GM19239 (cell line): ENCODE measurements at places on chromosomes 16 and 17.

- no peak for DNase-seq
Observed at GRCh38 chr17:3976675-3977171, 12.5 kb upstream of the ATP2A3 start.

GRCh38 chr17:49217651-49218413 is 7.3 kb downstream of the ABI3 start:
- DNase-seq: peak; percentile 82

GRCh38 chr17:71601894-71602504 is 518.8 kb upstream of the SOX9 start:
- DNase-seq: no peak

DNA sequence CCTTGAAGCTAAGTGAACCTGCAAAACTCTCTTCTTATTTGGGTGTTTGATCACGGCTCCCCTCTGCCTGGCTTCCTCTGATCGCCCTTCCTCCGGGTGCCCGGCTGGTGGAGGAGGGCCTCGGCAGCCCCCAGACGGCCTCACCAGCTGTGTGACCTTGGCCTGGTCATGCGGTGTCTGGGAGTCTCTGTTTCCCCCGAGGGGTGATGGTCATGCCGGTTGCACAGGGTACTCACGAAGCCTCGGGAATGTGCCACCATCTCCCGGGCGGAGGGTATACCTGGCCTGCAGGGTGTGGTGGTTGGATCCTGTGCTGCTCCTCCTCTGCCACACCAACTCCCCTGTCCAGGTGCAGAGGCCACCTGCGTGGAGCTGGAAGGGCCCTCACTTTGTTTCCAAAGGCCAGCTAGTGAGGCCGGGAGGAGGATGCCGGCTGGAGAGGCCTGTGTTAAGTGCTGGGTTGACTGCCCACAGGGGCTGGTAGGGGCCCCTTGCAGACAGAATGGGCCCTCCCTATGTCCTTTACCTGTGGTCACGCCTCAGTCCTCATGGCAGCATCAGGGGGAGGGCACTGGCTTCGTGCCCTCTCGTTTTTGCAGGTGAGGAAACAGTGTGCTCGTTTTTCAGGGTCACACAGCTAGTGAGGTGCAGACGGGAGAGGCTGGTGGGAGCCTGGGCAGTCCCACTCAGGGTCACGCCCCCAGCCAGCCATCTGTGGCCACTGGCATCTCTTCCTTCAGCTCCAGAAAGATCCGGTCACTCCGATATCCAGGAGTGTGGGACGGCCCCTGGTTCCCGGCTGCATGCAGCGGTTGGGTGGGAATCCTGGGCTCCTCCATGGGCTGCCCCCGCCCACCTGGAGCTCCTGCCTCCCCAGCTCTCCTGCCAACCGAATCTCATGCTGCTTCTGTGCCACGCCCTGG is 148.5 kb upstream of the GSE1 start:
- DNase-seq: no peak

- DNase-seq: no peak
Observed at GRCh38 chr16:80733407-80733806, 71.0 kb downstream of the CDYL2 start.

DNA sequence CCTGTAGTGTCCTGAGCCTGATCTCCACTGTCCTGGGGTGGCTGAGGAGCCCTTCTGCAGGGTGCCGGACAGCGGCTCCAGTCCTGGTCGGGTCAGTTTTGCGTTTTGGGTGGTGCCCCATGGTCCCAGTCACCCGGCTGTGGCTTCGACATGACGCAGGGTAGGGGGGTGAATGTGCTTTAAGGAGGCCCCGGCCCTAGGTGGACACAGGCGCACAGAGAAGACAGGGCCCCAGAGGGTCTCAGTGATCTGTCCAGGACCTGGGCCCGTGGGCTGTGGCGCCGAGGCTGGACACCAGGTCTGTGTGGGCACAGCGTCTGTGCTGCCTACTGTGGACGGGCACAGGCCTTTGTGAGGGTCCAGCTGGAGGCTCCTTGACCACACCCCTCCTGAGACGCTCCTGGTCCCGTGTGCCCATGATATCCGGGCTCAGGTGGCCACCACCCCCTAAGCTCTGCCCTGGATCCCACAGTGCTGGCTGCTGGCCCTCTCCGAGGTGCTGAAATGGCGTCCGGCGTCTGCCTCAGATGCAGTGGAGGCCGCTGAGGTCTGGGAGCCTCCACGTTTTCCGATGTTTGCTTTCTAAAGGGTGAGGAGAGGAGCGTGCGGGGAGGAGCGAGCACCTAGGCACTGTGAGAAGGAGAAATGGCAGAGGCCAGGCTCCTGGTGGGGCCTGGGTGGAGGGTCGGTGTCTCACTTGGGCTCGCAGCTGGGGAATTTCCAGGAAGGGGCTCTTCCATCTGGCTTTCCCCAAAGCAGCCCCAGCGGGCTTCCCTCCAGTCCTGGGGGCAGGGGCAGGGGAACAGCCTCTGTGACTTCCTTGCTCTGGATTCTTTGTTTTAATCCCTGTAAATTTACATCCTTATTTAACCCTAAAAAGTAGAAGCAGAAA is 56.1 kb upstream of the ACSF3 start:
- no peak for DNase-seq

- no peak for DNase-seq
Observed at GRCh38 chr17:41476866-41477815, 3.8 kb downstream of the KRT35 start.
